ENCODE measurements at places on chromosomes 4 and X.

DNA sequence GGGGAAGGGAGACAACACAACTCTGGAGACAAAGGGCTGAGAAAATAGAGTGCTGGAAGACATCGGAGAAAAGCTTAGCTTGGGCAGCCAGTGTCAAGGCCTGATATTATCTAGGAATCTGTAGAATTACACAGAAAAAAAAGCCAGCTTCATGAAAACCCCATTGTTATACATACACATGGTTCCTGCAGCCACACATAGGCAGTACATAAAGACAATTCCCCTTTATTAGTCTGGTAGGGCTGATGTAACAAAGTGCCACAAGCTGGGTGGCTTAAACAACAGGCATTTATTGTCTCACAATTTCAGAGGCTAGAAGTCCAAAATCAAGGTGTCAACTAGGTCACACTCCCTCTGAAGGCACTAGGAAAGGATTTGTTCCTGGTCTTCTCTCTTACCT is 503.5 kb downstream of the MID1IP1 start:
- no peak for DNase-seq

DNA sequence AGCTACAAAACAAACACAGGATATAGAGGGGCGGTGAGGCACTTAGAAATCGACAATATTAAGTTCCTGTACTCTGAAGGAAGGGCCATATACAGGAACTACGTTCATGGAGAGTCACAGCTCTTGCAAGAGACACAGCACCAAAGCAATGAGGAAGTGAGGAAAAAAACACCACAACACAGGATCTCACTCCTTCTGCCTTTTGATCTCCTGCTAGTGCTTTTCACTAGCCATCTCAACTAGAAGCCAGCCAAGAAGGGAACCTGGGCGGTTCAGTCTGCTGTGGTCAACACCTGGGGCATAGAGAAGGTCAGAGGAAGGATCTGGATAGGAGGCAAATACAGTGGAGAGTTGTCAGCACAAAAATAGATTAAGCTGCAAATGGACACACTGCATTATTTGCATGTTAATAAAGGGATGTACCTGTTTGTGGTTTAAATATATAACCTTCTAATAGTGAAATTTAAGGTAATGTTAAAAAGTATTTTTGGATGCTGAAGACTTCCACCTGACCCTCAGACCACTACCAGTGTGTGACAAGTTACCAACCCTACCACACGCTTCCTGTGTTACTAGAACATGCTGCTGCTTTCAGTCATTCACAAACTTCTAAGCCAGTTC is 104.6 kb downstream of the DTHD1 start:
- DNase-seq = no peak

DNA sequence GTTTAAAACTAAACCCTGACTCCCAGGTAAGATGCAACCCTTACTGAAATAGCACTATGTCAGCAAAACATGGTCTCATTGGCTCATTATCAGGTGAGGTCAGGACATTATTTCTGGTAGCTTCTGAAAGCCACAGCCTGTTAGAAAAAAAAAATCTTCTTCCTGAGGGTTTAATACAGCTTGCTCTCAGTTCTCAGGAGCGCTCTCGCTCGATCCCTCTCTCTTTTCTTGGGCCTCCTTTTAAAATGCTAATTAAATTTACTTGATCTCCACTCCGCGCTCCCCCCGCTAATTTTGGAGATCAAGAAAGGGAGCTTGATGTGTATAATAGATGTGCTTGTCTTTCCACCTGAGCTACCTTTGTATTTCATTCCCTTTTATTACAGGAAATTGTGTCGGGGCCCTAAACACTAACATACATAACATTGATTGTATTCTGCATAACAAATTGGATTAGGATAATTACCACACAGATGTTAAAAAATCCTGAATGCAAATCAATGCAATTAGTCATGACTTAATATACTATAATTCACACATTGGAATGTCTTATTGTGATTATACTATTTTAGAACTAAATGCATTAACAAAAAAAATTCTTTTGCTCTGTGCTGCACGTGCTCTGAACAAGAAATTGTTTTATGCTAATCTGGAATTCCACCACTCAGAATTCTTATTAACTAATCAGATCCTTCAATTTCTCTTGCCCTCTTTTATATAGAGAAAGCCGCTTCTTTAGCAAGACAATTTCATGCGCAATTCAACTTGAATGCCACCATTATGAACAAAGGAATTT is 101.6 kb upstream of the TEX13D start:
- no peak for DNase-seq

DNA sequence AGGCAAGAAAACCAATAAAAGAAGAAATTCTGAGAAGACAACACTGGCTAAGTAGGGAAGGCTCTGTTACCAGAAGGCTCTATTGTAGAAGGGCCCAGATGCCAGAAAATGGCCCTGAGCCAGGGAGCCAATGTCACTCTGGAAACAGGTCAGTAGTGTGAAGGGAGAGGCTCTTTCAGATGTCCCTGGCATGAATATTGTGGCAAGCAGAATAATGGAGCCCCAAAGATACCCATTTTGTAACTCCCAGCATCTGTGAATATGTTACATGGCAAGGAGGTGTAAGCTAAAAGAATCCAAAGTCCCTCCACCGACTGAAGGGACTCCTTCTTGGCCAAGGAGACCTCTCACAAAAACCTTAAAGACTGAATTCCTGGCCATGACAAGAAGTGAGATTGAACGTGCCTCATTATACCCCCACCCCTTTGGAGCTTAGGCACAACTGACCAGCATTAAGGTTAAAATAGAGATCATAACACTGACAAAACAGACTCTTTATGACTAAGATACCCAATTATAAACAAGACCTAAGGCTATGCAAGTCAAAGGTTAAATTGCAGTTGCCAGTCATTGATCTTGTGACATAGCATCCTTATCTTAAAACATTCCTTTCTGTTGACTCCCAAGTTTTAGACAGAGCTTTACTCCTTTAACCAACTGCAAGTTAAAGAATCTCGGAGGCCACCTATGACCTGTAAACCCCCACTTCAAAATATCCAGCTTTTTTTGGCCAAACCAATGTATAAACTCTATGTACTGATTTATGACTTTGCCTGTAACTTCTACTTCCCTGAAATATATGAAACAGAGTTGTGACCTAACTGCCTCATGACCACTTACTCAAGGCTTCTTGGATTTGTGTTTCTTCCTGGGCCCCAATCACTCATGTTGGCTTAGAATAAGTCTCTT is 42.2 kb upstream of the SMIM10 start:
- DNase-seq = peak; percentile 37

GRCh38 chr4:98452091-98452490 is 190.9 kb downstream of the RAP1GDS1 start:
- no peak for DNase-seq

DNA sequence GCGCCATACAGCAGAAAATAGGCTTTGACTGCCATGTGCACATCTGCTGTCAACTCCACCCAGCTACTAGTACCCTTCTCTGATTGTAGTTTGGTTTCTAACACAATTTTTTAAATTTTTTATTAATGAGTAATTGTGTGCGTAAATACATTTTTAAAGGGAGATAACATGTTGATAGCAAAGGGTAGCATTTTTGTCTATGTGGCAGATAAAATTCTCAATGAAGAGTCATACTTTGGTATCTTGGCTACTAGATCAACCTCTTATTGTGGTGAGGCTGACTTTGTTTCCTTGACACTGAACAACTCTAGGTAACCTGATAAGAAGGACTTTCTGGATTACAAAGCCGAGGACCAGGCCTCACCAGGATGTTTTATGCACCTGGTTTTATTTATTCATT is 9.5 kb downstream of the ADH4 start:
- DNase-seq = no peak

GRCh38 chr4:80461412-80461811 is 125.9 kb downstream of the CFAP299 start:
- no peak for DNase-seq

- DNase-seq = no peak
These were observed 70.7 kb downstream of the ENPP6 start for GRCh38 chr4:184146951-184147350.

- DNase-seq = no peak
These were observed 35.5 kb downstream of the NWD2 start for GRCh38 chr4:37279894-37280592.

- DNase-seq = no peak
These were observed 73.7 kb downstream of the ENPP6 start for GRCh38 chr4:184143770-184144564.

GRCh38 chr4:151952137-151952536 is 191.3 kb upstream of the GATB start:
- no peak for DNase-seq

DNA sequence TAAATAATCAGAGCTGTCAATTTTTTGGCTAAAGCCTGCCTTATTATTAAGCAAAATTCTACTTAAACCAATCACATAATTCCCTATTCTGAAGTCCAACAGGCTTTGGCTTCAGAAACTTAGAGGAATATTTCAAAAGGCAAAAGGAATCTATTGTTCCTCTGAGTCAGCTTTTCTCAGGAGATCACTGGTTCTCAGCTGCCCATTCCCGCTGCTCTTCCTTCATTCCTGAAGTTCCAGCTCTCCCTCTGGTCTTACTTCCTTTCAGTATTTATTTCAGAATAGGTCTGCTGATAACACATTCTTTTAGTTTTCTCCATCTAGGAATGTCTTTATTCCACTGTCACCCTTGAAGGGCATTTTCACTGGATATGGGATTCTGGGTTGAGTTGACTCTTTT is 133.7 kb downstream of the SOWAHB start:
- DNase-seq = no peak

DNA sequence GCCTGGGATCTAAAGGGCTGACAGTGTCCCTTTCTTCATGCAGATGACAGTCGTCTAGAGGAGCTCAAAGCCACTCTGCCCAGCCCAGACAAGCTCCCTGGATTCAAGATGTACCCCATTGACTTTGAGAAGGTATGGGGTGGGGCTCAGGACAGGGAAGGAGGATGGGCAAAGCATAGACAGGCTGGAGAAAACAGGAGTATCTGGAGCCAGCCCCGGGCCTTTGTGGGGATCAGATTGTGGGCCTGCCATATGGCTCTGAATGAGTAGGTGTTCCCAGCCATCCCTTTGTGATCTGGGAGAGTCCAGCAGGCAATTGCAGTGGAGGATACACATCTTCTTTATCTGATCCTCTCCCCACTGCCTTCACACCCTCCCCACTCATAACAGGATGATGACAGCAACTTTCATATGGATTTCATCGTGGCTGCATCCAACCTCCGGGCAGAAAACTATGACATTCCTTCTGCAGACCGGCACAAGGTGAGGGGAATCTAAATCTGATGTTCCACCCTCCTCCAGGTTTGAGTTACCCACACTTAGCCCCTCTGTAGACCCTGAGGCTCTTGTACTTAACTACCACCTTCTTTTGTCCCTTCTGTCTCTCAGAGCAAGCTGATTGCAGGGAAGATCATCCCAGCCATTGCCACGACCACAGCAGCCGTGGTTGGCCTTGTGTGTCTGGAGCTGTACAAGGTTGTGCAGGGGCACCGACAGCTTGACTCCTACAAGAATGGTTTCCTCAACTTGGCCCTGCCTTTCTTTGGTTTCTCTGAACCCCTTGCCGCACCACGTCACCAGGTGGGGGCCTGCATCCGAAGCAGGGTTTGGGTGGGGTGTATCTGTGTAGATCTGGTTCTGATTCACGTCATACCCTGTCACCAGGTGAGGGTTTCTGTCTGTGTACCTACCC is 5.8 kb upstream of the CDK16 start:
- no peak for DNase-seq

GRCh38 chr4:38669208-38669607 is 5.2 kb downstream of the KLF3 start:
- no peak for DNase-seq
